ENCODE measurements at places on chromosomes 3 and 15.
A peak's percentile ranks its signal among the peaks of the same experiment; 100 is the strongest.

GRCh38 chr15:57019496-57020160, 101.2 kb downstream of the TCF12 start:
- no peak for DNase-seq

- peak; percentile 53 for DNase-seq
These were observed 791 bp downstream of the GYG1 start for GRCh38 chr3:148992027-148992634.

- no peak for DNase-seq
These were observed 65.7 kb downstream of the SLC12A8 start for GRCh38 chr3:125146626-125147490.

- no peak for DNase-seq
These were observed 66.8 kb downstream of the GALK2 start for GRCh38 chr15:49236869-49237268.

- no peak for DNase-seq
These were observed 368.6 kb upstream of the MCTP2 start for GRCh38 chr15:93862791-93863190.

- DNase-seq, result no peak
These were observed 847.7 kb downstream of the ROBO2 start for GRCh38 chr3:77887611-77888010.

GRCh38 chr15:68700455-68701123, 120.1 kb downstream of the ANP32A start:
- DNase-seq, result no peak

GRCh38 chr3:180287703-180288102, 251.0 kb upstream of the PEX5L start:
- DNase-seq, result no peak

- DNase-seq, result no peak
These were observed 259.6 kb downstream of the TUSC7 start for GRCh38 chr3:116969135-116969534.

GRCh38 chr15:66038387-66039116, 169.3 kb downstream of the RAB11A start:
- no peak for DNase-seq

DNA sequence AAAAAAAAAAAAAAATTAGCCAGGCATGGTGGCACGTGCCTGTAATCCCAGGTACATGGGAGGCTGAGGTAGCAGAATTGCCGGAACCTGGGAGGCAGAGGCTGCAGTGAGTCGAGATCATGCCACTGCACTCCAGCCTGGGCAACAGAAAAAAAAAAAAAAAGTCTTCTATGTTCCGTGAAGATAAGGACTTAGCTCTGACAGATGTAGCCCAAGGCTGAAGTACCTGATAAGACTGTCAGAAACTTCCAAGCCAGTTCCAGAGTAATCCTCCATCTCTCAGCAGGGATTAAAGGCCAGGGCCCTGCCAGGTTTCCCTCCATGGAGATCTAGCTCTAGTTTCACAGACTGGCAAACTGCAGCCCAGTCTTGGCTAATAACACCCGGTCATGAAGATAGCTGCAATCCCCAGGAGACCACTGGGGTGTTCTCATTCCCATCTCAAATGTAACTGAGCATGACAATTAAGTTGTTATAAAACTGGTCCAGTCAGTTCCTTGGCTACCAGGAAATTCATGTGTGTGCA, 8.5 kb downstream of the CDCP1 start:
- no peak for DNase-seq

DNA sequence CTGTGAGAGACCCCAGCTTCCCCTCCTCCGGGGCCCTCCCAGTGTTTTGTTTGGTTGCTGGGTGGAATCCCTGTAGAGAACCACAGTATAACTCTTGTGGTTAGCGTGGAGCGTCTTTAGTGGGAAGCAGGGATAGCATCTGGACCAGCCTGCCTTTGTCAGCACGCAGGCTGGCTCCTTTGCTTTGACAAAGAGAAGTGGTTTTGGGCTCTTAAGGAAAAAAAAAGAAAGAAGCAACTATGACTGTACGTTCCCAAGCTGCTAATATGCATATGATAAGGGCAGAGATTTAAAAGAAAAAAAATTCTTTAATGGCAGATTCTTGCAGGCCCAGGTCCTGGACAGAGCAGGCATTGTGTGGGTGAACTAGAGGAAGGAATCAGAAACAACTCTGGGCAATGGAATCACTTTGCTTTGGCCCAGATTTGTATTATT, 340.8 kb upstream of the CTDSPL start:
- no peak for DNase-seq

DNA sequence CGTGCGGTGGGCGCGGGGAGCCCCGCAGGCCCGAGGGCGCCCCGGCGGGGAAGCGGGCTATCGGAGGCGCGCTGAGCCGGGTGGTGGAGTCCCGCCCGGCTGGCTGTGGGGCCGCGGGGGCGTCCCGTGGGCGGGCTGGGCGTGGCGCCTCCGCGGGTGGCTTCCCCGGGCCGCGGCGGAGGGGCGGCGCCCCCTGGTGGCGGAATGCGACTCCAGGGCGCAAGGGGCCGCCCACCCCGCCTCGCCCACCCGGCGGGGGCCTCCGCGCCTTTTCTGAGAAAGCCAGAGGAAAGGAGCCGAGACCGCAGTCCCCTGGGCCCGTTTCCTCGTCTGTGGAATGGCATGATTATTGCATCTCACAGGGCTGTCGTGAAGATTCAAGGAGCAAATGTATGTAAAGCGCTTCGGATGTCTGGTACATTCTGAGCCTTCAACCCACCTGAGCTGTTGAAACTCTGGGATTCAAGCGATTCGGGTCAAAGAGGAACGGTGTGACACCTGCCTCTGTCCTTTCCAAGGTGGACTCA, 31.9 kb upstream of the RAB6B start:
- peak; percentile 91 for DNase-seq

DNA sequence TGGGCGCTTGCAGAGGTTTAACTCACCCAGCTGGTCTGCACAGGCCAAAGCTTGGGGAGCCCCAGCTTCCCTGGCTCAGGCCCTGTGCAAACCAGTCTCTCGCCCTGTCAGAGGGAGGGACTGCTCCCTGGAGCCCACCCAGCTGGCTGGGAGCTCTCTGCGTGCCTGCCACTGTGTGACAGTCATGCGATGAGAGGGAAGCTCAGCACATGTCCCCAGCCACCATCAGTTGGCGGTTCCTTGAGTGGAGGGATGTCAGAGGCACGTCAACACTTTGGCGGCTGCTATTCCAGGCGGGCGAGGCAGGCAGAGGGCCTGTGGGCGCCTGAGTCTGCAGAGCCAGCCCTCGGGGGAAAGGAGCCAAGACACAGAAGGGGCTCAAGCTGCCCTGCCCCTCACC, 324.6 kb downstream of the UACA start:
- peak; percentile 13 for DNase-seq

- DNase-seq, result no peak
These were observed 494 bp downstream of the GCSAM start for GRCh38 chr3:112132554-112132953.

GRCh38 chr15:51083641-51084166, 11.0 kb downstream of the TNFAIP8L3 start:
- DNase-seq, result no peak

GRCh38 chr15:26771578-26772153, 1.2 kb downstream of the GABRB3 start:
- DNase-seq, result peak; percentile 18

- DNase-seq, result no peak
These were observed 111.6 kb downstream of the TIGIT start for GRCh38 chr3:114405202-114405990.

DNA sequence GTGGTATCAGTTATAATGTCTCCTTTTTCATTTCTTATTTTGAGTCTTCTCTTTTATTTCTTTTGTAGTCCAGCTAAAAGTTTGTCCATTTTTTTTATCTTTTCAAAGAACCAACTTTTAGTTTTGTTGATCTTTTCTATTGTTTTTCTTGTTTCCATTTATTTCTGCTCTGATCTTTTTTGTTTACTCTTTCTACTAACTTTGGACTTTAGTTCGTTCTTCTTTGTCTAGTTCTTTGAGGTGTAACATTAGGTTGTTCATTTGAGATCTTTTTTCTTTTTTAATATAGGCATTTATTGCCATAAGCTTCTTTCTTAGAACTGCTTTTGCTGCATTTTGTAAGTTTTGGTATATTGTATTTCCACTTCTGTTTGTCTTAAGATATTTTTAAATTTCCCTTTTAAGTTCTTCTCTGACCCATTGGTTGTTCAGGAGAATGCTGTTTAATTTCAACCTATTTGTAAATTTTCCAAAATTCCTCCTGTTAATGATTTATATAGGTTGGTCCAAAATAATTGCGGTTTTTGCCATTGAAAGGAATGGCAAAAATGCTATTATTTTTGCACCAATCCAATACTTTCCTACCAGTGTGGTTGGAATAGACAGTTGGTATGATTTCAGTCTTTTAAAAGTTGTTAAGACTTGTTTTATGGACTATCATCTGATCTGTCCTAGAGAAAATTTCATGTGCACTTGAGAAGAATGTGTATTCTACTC, 51.2 kb downstream of the KAT2B start:
- DNase-seq, result no peak

GRCh38 chr3:4030624-4031023, 231.4 kb downstream of the LRRN1 start:
- DNase-seq, result no peak

DNA sequence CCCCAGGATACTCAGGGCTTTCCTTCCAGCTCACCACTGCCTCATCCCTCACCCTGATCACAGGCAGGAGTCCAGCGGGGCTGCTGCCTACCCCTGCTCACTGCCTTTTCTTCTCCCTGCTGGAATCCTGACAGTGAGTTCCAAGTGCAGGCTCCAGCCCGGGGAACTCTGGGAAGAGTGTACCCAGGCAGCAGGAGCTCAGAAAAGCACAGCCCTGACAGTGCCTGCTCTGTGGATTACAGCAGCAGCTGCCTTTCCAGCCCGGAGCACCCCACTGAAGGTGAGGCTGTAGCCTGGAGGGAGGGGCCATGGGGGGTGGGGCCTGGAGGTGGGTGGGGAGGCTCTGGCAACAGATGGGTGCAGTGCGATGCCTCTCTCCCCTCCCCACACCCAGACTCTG, 6.1 kb upstream of the JMJD7 start:
- DNase-seq, result no peak

- DNase-seq, result no peak
These were observed 57.0 kb upstream of the ITGA11 start for GRCh38 chr15:68488966-68489365.

DNA sequence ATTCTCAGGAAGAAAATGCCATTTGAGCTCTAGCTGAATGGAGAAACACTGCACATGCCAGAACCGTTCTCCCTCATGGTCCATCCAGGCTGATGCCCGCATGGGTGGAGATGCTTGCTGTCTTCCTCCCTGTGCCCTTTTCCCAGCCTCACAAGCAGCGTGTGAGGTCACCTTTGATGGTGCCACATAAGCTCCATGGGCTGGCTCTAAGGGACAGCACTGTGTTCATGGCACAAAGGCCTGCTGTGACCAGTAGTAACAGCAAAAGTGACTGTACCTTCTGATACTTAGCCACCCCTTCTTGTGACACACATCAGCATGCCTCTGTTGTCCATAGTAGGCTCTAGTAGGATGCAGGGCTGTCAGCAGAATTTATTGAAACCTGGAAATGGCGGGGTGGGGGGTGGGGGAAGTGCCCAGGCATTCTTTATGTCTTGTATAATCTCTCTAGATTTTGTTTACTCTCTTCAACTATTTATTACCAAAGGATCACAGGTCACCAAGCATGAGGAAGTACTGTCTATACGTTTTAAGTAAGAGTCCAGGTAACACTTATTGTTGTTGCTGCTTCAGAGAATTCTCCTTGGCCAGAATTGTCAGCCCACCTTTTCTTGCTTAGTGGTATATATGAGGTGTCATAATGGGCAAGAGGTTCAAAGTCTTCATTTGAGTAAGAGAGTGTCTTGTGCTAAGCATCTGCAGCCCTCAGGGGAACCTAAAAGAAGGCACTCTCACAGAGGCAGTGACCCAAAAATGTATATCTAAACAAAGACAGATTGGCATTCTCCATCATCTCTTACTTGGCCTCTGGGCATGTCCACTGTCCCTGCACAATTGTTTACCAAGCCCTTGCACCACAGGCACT, 56.5 kb downstream of the RAB7A start:
- DNase-seq, result no peak

GRCh38 chr3:67940210-67940952, 286.0 kb upstream of the SUCLG2 start:
- DNase-seq, result no peak
